ENCODE measurements at places on chromosomes 11 and 22.

DNA sequence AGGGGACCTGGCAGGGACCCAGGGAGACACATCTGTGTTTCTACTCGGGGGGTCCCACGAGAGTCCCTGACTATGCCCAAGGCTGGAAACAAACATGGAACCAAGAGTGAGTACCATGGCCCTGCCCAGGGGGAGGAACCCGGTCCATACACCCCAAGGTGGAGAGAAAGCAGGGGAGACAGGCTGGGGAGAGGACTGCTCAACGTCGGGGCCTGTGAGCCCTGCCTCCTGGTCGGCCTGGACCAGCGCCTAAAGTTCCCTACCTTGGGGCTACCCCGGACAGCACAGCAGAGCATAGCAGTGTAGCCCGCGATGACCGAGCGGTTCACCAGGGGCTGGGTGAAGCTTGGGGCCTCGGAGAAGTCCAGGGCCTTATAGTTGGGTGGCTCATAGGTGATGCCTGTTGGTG is 20.2 kb downstream of the MYBPC3 start:
- no peak for DNase-seq

- no peak for DNase-seq
Measured at GRCh38 chr11:123056835-123057491, 5.0 kb downstream of the HSPA8 start.

- DNase-seq: no peak
Measured at GRCh38 chr11:73810637-73811036, 23.0 kb downstream of the MRPL48 start.

GRCh38 chr11:129733981-129734380 is 81.7 kb upstream of the TMEM45B start:
- no peak for DNase-seq

GRCh38 chr11:119694334-119694733 is 34.7 kb downstream of the NECTIN1 start:
- DNase-seq: no peak

- DNase-seq: no peak
Measured at GRCh38 chr11:36352922-36353321, 56.8 kb downstream of the PRR5L start.

GRCh38 chr22:50738649-50739227 is 734 bp downstream of the ACR start:
- DNase-seq: no peak

- DNase-seq: no peak
Measured at GRCh38 chr22:35489239-35489638, 51.4 kb upstream of the RASD2 start.

- no peak for DNase-seq
Measured at GRCh38 chr11:82988936-82989627, 82.6 kb downstream of the RAB30 start.

DNA sequence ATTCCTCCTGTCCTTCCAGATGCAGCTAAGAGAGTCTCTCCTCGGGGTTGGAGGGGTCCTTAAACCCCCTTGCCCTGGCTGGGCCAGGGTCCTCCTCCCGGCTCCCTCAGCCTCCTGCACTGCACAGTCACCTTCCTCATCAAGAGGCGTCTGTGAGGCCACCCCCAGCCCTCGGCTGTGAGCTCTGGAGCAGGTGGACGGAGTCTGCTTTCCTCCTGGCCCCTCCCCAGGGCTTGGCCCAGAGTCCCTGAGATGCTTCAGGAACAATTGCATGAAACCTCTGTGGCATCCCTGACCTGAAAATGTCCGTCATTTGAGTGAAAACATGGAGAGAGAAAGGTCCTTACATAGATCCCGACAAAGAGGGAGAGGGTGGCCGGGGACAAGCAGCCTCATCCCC is 6.7 kb upstream of the FGF3 start:
- no peak for DNase-seq

GRCh38 chr11:94895451-94895850 is 77.9 kb downstream of the CWC15 start:
- DNase-seq: no peak

GRCh38 chr11:27358296-27358695 is 4.7 kb downstream of the CCDC34 start:
- no peak for DNase-seq

DNA sequence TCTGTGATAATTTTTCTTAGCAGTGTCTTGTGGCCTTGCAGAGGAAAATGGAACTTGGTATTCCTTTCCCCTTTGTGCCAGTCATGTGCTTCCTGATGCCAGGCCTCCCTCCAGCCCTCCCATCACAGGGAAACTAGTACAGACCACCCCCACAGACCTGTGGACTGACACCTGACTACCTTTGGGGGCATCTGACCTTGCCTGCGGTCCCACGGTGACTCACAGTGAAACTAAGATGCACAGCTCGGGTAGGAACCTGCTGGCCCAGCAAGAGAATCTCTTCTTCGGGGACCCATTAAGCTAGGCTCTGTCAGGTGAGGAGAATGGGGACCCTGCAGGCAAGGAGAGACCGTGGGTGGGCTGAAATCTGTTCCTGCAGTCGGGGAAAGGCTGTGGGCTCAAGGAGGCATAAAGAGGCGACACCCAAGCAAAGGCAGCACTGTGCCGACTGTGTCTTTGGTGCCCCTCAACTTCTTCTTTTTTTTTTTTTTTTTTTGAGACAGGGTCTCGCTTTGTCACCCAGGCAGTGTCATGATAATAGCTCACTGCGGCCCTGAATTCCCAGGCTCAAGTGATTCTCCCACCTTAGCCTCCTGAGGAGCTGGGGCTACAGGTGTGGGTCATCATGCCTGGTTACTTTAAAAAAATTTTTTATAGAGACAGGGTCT is 20.8 kb upstream of the PEX26 start:
- no peak for DNase-seq

DNA sequence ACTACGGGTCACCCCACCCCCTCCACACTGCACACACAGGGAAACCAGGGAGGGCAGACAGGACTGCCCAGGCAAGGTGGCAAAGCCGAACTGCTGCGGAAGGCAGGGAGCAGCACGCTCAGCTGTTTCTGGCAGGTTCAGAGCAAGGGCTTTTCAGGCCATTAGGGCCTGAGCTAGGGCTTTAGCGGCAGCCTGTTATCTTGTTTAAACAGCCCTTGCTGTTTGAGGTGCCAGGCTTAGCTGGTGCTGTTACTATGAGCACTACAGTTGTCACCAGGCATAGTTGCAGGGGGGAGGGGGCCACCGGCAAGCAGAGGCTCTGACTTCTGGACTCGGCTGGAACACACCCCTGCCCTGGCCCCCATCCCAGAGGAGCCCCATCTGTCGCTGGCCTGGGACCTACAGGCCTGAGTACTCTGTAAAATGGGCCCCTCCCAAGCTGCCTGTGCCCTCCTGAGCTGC is 34.9 kb downstream of the RSPH14 start:
- no peak for DNase-seq

- no peak for DNase-seq
Measured at GRCh38 chr22:17241576-17242330, 22.5 kb upstream of the ADA2 start.

- no peak for DNase-seq
Measured at GRCh38 chr11:103370076-103370475, 260.9 kb downstream of the DYNC2H1 start.

GRCh38 chr22:49587987-49588386 is 239.7 kb downstream of the BRD1 start:
- no peak for DNase-seq

DNA sequence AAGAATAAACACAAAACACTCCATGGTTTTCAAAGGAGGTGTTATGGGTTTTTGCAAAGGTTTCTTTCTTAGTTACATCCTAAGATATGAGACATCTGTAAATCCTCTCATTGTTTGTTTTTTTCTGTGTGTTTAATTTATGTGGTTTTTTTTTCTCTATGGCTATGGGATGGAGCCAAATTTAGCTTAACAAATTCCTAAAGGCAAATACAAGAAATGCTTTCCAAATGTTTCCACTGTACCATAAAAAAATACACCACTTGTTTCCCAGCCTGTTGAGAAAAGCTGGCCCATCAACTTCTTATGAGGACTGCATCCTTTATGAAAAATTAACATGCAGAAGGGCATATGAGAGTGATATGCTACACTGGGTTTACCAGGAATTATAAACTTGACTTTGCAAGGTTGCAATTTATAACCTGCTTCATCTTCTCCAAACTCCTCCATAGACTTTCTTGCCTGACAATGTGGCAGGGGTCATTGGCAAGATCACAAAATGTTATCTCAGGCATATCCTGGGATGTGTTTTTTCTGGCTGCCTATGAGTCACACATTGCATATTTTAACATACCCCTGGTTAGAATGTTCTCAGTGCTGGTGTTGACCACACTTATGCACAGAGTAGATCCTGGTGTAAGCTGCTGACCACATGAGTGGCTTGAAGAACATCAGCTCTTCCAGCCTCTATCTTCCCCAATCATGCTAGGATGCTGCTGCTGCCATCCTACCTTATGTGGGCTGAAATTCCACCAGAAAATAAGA is 137.6 kb upstream of the TTC12 start:
- DNase-seq: no peak
